ENCODE measurements at places on chromosomes 4 and X. TPM values are rescaled to one million over a fixed set of nuclear protein-coding genes. Genes with fewer than 3 reads are reported as not detected.

DNA sequence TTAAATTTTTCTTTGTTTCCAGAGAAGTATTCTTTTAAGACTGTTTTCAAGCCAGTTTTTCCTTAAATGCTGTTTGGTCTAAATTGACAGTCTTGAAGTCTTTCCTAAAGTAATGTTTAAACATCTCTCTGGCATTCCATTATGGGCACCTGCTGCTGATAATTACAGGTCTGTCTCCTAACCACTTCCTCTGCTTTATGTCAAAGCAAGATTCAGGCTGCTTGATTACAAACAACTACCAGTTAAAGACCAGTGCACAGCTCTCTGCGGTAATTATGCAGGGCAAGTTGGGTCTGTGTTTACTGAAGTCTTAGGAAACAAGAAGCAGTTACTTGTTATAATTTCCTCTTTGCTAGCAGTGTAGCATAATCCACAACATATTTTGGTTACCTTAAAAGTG, 17.6 kb downstream of the UNC5C start:
- H3K27ac ChIP-seq = no peak overlapping the region
- H3K4me1 ChIP-seq = no peaks in the 10 kb centered on the region
- no peaks in the 10 kb centered on the region for H3K27me3 ChIP-seq

GRCh38 chr4:110489901-110490508, 14.1 kb downstream of the ENPEP start:
- peaks cover 4% of the 10 kb centered on the region for H3K27me3 ChIP-seq
- H3K27ac ChIP-seq = no peak overlapping the region
- no peak for DNase-seq
- H3K36me3 ChIP-seq = no peaks in the 10 kb centered on the region
- H3K4me3 ChIP-seq = no peak overlapping the region

DNA sequence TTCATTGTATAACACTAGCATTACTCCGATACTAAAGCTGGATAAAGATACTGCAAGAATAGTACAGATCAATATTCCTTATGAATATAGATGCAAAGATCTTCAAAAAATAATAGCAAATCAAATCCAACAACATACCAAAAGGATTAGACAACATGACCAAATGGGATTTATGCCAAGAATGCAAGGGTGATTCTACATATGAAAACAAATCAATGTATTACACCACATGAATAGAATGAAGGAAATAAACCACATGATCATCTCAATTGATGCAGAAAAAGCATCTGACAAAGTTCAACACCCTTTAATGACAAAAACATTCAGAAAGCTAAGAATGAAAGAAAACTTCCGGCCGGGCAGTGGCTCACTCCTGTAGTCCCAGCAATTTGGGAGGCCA, 42.8 kb downstream of the CUL4B start:
- DNase-seq = no peak
- no peak overlapping the region for H3K4me3 ChIP-seq
- no peaks in the 10 kb centered on the region for H3K27me3 ChIP-seq

- H3K27me3 ChIP-seq = peaks cover 5% of the 10 kb centered on the region
- H3K27ac ChIP-seq = no peak overlapping the region
- no peaks in the 10 kb centered on the region for H3K4me1 ChIP-seq
Measured at GRCh38 chr4:122695226-122695625, 37.3 kb upstream of the BBS12 start.

GRCh38 chrX:111521169-111521568, 9.7 kb downstream of the SERTM2 start:
- no peak overlapping the region for H3K4me3 ChIP-seq
- H3K36me3 ChIP-seq = no peaks in the 10 kb centered on the region
- no peak overlapping the region for H3K27ac ChIP-seq
- DNase-seq = no peak
- no peaks in the 10 kb centered on the region for H3K4me1 ChIP-seq

GRCh38 chr4:184860018-184860779, 34.4 kb upstream of the ACSL1 start:
- no peaks in the 10 kb centered on the region for H3K27me3 ChIP-seq
- no peaks in the 10 kb centered on the region for H3K36me3 ChIP-seq
- no peak overlapping the region for H3K4me3 ChIP-seq
- H3K27ac ChIP-seq = no peak overlapping the region

GRCh38 chr4:104093247-104093646, 373.5 kb upstream of the TACR3 start:
- H3K4me3 ChIP-seq = no peak overlapping the region
- H3K27ac ChIP-seq = no peak overlapping the region
- no peaks in the 10 kb centered on the region for H3K27me3 ChIP-seq
- no peak for DNase-seq
- no peaks in the 10 kb centered on the region for H3K4me1 ChIP-seq

GRCh38 chrX:14351611-14352303, 177.6 kb upstream of the GLRA2 start:
- H3K4me1 ChIP-seq = no peaks in the 10 kb centered on the region
- no peaks in the 10 kb centered on the region for H3K27me3 ChIP-seq
- H3K4me3 ChIP-seq = no peak overlapping the region
- H3K27ac ChIP-seq = no peak overlapping the region

- DNase-seq = no peak
- H3K27ac ChIP-seq = no peak overlapping the region
- no peaks in the 10 kb centered on the region for H3K27me3 ChIP-seq
- no peaks in the 10 kb centered on the region for H3K4me1 ChIP-seq
- no peak overlapping the region for H3K4me3 ChIP-seq
- no peaks in the 10 kb centered on the region for H3K36me3 ChIP-seq
Measured at GRCh38 chr4:68070302-68070701, 59.4 kb downstream of the TMPRSS11F start.

DNA sequence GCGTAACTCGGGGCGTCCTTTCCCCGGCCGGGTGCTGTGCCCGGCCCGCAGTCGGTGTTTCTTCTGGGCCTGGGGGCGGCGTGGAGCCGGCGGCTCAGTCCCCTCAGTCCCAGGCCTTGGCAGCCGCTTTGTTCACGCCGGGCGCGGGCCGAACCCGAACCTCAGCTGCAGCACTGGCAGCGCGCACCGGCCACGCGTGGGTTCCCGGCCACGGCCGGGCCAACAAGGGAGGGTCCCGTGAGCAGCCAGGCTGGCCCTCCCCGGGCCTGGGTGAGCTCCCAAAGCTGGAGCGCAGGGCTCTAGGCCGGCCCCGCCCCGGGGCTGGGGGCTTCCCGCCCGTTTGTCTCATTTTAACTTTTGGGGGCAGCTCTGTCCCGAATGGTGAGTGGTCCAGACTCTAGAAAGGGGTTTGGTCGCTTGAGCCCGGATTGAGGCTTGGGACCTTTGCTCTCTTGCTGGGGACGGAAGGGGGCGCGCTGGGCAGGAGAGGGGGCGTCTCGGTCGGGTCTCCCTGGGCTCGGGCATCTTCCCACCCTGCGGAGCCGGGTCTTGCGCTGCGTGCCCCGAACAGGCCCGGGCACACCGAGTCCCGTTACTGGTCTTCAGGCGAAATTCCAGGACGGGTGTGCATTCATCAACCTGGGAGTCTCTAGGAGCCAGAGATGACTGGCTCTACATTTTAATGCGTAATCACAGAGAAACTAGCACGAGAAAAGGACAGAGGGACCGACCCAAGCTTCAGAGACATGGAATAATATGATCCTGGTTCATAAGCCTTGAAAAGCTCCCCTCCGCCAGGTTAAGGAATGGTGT, 177.1 kb downstream of the CBR4 start:
- H3K4me3 ChIP-seq = no peak overlapping the region
- peaks cover 26% of the 10 kb centered on the region for H3K4me1 ChIP-seq
- no peak overlapping the region for H3K27ac ChIP-seq
- peak; percentile 21 for DNase-seq
- peaks cover 37% of the 10 kb centered on the region for H3K27me3 ChIP-seq

GRCh38 chr4:41095973-41096372, 118.4 kb downstream of the APBB2 start:
- no peak overlapping the region for H3K27ac ChIP-seq
- no peaks in the 10 kb centered on the region for H3K36me3 ChIP-seq
- no peak for DNase-seq
- no peaks in the 10 kb centered on the region for H3K4me1 ChIP-seq

DNA sequence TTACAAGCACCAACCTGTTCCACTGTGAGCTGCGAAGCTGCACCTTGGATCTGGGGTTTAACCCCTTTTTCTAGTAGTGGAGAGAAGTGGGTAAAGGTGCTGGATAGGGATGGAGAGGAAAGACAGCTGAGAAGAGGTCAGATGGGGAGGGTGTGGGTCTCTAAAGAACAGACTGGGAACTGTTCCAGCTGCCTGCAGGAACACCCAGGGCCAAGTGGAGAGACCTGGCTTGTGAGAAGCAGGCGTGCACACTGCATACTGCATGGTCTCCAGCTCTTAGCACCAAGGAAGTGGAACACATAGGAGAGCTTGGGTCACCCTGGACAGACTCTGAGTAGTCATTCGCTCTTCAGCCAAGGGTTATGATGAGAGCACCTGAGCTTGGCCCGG, 16.1 kb downstream of the BCOR start:
- no peaks in the 10 kb centered on the region for H3K36me3 ChIP-seq
- H3K4me3 ChIP-seq = no peak overlapping the region
- H3K27ac ChIP-seq = no peak overlapping the region
- H3K27me3 ChIP-seq = no peaks in the 10 kb centered on the region
- no peak for DNase-seq
- H3K4me1 ChIP-seq = peaks cover 32% of the 10 kb centered on the region

DNA sequence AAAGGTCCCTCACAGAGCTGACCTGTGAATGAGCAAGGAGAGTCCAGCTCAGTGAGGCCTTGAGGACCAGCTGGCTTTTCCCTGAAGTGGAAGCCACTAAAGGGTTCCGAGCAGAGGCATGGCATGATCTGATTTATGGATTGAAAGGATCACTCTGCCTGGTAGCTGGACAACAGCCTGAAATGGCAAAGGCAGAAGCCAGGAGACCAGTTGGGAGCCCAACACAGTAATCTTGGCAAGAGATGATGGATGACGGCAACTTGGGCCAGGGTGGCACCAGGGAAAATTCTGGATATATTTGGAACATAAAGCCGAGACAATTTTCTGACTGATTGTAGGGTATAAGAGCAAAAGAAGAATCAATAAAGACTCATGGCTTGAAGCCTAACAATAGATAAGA, 69.3 kb upstream of the STIM2 start:
- no peak overlapping the region for H3K27ac ChIP-seq
- no peaks in the 10 kb centered on the region for H3K27me3 ChIP-seq
- H3K4me3 ChIP-seq = no peak overlapping the region
- peaks cover 23% of the 10 kb centered on the region for H3K4me1 ChIP-seq
- no peak for DNase-seq

DNA sequence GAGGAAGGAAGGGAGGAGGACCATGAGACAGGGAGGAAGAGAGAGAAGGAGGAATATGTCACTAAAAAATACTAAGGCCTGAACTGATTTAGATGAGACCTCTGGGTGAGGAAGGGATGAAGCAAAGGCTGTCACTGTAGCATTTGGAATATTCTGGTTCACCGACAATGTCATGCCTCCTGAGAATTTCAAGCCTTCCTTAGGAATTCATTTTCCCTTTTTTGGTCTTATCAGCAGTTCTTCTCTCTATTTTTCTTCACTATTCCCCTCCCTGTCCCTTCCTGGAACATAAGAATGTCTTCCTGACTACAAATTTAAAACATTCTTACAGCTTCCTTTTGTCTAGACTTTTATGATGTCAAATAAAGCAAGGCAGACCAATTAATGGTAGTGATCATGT, 527.8 kb downstream of the INPP4B start:
- H3K27ac ChIP-seq = no peak overlapping the region
- no peaks in the 10 kb centered on the region for H3K4me1 ChIP-seq
- H3K4me3 ChIP-seq = no peak overlapping the region
- no peak for DNase-seq

GRCh38 chrX:71095981-71096759, 519 bp downstream of the FOXO4 start:
- H3K27me3 ChIP-seq = no peaks in the 10 kb centered on the region
- H3K36me3 ChIP-seq = no peaks in the 10 kb centered on the region
- H3K4me3 ChIP-seq = peak overlapping the region; percentile 60
- H3K4me1 ChIP-seq = peaks cover 28% of the 10 kb centered on the region

- DNase-seq = no peak
- H3K27me3 ChIP-seq = no peaks in the 10 kb centered on the region
- no peak overlapping the region for H3K4me3 ChIP-seq
- H3K36me3 ChIP-seq = no peaks in the 10 kb centered on the region
- no peak overlapping the region for H3K27ac ChIP-seq
Measured at GRCh38 chr4:17072483-17072882, 174.0 kb upstream of the LDB2 start.

DNA sequence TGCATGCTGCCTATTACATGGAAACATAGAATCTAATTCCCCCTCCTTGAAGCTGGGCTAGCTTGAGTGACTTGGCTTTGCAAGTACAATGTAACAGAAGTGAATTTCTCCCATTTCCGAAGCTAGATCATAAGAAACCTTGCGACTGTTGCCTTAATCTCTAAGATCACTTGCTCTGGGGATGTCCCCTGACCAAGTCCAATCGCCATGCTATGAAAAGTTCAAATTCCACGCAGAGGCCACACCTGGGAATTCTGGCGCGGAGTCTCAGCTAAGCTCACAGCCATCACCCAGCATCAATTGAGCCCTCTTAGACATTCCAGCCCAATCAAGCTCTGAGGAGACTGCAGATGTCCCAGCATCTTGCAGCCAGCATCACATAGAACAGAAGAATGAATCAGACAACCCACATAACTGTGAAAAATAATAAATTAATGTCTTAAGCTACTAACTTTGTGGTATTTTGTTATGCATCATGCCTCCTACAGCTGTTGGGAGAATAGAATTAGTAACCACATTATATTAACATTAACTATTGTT, 27.0 kb downstream of the GPM6A start:
- H3K27ac ChIP-seq = no peak overlapping the region
- no peak for DNase-seq
- no peaks in the 10 kb centered on the region for H3K4me1 ChIP-seq
- no peaks in the 10 kb centered on the region for H3K27me3 ChIP-seq

DNA sequence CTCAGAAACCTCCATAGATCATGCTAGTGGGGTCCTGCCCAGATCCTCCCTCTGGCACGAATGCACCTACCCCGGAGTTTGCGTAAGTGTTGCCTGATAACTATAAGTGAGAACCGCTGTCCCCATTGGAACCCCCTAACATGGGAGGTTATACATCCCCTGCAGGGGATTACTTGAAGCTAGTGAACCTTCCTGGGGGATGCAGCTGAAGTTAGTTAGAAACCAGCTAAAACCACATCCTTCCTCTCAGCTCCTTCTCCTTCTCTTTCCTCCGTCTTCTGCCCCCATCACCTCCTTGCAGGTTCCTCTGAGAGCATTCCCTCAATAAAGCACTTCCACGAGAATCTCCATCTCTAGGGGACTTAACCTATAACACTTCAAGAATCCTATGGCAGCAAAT, 95.0 kb downstream of the ZNF827 start:
- H3K27me3 ChIP-seq = no peaks in the 10 kb centered on the region
- DNase-seq = no peak
- no peak overlapping the region for H3K27ac ChIP-seq
- H3K4me1 ChIP-seq = peaks cover 10% of the 10 kb centered on the region
- H3K36me3 ChIP-seq = peaks cover 24% of the 10 kb centered on the region

The OPRPN gene
- not detected for total RNA-seq

The DIPK2B gene
- total RNA-seq = not detected

The RXFP1 gene
- total RNA-seq = not detected

The IL13RA2 gene
- not detected for total RNA-seq

The SPANXA1 gene
- not detected for total RNA-seq

The ARMCX5 gene
- 12.5 TPM for total RNA-seq

The PRKX gene
- 52.5 TPM for total RNA-seq

The MAGEB1 gene
- total RNA-seq = not detected

The CDKL5 gene
- total RNA-seq = 4.7 TPM

The SETD7 gene
- 12.5 TPM for total RNA-seq

The SPANXA2 gene
- not detected for total RNA-seq

The PRRG3 gene
- not detected for total RNA-seq

The MXRA5 gene
- not detected for total RNA-seq

The XK gene
- total RNA-seq = 0.34 TPM

The CNGA1 gene
- not detected for total RNA-seq
